ENCODE measurements at places on chromosomes 5 and 9.

GRCh38 chr5:159459951-159460538 lies 129.8 kb upstream of the IL12B start:
- no peak for DNase-seq

GRCh38 chr5:105619725-105620124 lies 2051.0 kb downstream of the EFNA5 start:
- no peak for DNase-seq

DNA sequence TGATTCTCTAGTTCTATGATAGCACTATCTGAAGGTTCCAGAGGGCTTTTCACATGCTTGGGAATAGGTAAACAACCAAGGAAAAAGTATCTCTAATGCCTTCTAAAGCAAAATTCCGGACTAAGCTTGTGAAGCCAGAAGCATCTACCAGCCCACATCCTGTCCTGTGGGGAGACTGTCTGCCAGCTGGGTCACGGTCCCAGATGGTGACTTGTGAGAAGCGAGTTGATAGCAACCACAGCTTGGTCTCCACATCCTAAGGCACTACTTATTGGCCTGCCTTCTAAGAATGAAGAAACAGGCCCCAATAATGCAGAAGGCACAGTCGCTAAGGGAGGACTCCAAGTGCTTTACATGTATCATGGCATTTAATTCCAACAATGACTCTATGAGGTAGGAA lies 184.1 kb upstream of the ADRA1B start:
- DNase-seq: no peak

DNA sequence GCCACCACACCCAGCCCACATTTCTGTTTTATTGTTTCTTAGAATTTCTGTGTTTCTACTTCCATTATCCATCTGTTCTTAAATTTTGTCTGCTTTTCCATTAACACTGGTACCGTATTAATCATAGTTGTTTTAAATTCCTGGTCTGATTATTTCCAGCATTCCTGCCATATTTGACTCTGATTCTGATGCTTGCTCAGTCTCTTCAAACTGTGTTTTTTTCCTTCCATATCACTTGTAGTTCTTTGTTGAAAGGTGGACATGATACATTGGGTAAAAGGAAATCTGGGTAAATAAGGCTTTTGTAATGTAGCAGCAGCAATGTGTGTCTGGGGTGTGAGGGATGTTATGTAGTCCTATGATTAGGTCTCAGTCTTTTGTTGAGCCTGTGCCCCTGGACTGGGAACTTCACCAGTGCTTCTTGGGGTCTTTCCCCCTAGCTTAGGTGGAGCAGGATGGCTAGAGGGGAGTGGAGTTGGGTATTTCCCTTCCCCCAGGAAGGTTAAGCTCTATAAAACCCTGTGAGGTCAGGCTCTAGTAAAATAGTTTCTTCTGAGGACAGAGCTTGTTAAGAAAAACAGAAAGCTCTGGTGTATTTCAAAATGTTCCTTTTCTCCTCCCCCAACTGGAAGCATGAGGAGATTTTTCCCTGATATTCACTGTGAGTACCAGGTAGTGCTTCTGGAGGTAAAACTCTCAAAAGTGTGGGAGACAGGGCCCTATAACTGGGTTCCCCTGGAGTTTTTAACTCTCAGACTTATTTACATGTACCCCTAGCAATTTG lies 10.1 kb upstream of the TMOD1 start:
- no peak for DNase-seq

DNA sequence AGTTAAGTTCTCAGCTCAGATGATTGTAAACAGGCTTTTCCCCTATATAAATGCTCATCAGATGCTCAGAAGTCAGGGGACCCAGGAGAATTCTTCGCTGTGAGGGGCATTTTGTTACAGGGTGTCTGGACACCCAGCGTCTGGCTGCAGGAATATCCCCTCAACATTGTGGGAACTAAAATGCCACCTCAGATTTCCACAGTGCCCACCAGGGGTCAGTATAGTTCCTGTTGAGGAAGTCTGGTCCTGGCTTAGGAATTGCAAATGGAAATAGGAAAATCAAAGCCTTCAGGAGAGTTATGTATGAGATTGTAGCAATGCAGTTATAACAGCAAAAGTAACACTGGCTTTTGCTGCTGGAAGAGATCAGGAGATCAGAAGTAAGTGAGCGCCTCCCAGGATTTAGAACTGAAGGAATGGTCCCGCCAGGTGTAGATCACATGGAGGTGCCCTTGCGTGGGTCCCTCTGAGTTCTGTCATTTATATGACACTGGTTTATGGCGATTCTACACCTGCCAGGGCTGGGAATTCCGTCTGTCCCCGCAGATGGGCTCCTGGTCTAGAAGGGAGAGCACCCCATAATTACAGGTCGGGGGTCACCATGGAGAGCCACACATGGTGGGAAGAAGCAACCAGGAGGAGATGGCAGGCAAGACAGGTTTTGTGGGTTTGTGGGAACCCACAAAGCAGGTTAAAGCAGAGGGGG lies 47.1 kb upstream of the CTSL start:
- DNase-seq: no peak

DNA sequence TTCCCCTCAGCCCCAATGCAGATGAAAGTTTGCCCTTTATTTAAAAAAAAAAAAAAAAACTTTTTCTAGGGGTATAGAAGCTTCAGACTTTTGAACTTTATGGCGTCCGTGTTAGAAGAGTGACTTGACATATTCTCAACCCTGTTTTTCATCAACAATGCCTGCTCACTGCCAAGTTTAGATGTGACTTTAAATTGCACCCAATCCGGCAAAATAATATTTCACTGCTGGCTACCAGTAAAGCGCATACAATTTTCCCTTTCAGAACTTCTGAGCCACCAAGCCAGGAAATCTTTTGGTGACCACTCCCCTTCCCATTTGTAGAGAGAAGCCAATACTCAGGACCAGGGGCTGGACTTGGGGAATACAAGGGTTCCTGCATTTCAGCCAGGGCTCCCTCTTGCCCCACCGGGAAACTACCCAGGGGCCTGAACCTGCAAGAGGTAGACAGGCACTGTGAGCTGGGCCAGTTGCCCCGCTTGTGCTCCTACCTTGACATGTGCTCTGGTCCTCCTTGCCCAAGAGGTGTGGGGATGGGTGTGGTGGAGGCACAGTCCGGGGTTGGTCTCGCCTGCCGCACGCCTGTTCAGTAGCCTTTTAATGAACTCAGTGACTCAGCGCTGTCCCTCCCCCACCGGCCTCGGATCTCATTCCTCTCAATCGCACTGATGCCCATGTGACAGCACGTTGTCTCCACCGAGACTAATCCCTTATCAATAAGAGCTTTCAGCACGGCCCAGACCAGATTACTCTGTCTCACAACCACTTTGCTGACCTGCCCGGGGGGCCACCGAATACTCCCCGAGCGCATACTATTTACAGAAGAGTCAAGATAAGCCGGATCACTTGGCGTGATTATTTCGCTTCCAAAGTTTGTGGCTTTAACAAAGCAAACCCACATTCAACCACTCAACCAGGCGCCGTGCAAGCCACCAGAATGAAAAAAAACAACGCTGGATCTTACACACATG lies 226.4 kb downstream of the DCP2 start:
- no peak for DNase-seq
